Activated T-cell treated with anti-CD3 and anti-CD28 coated beads for 4 hours (primary cell): ENCODE measurements at places on chromosomes 1 and 21.

- no peak for DNase-seq
These were observed 199.3 kb upstream of the MAP1LC3C start for GRCh38 chr1:242197907-242198820.

DNA sequence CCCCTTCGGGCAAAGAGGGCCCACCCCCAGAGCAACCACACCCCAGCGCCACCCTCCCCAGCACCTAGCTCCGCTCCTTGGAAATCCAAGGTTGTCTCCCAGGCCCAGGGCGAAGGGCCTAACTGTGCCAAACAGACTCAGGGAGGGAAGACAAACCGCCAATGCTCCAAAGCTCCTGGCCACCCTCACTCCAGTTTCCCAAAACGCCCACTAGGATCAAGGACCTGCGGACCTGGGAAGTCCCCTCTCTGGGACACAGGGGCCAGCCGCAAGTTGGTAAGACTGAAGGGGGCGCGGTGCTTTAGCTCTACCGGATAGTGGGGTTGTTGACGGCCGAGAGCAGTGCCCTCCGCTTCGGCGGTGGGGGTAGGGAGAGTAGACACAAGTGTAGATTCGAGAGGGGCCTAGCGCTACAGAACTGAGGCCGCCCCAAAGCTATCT is 581 bp downstream of the IRF6 start:
- DNase-seq, result no peak

DNA sequence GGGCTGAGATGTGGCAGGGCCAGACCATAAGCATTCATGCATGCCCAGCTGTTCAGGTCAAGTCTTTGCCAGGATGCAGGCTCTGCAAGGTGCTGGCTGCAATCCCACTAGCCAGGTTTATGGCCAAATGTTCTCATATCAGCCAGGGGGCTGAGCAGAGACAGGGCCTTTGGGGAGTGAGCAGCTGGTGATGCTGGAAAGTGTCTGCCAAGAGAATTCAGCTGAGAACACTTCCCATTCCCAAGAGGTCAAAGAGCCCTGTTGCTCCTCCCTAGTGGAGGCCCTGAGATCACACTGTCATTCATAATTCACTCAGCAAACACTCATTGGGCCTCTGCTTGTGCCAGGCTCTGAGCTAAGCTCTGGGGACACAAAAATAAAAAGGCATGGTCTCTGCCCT is 150.3 kb downstream of the DMRTA2 start:
- DNase-seq, result no peak

- peak; percentile 74 for DNase-seq
These were observed at the start of gene THEMIS2 for GRCh38 chr1:27872059-27872801. Gene THEMIS2 (plus strand): TSS chr1:27872544. CDS start chr1:27872572, 28 bp downstream.

GRCh38 chr1:231329483-231329882 is 8.2 kb downstream of the EXOC8 start:
- no peak for DNase-seq
